Activated CD8-positive, alpha-beta T cell treated with anti-CD3 and anti-CD28 coated beads, Interleukin-2, amount 10 ng/mL, durations not matched to agents 7 days and 5 days (primary cell): ENCODE measurements at places on chromosomes 3 and 15.

- peak; percentile 47 for DNase-seq
Observed at GRCh38 chr3:115040673-115041286, 106.3 kb downstream of the ZBTB20 start.

- no peak for DNase-seq
Observed at GRCh38 chr3:26438325-26438940, 184.1 kb upstream of the LRRC3B start.

- no peak for DNase-seq
Observed at GRCh38 chr15:77053709-77054108, 17.2 kb downstream of the TSPAN3 start.

DNA sequence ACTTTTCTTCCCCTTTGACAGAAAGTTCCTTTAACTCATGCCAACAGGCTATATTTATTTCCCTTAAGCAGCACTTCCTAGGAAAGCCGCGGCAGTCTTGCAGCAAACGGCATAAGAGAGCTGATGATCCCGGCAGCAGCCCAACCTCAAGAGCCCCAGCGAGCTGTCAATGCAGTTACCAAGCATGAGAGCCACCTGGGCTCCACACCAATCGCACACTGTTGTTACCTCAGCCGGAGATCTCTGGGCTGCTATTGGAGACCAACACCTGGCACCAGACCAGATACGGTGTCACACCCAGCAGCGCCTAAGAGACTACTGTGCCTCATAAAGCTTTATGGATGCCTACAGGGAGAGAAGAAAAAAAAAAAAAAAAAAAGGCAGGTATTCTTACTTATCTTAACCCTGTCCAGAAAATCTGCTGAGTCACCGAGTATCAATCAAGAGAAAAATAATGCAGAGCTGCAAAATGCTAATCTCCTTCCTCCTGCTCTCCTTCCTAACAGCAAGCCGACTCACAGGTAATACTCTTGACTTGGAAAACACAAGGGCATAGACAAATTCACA, 11.7 kb downstream of the ABCC5 start:
- no peak for DNase-seq

GRCh38 chr3:104908761-104909160, 457.9 kb upstream of the ALCAM start:
- DNase-seq = no peak

DNA sequence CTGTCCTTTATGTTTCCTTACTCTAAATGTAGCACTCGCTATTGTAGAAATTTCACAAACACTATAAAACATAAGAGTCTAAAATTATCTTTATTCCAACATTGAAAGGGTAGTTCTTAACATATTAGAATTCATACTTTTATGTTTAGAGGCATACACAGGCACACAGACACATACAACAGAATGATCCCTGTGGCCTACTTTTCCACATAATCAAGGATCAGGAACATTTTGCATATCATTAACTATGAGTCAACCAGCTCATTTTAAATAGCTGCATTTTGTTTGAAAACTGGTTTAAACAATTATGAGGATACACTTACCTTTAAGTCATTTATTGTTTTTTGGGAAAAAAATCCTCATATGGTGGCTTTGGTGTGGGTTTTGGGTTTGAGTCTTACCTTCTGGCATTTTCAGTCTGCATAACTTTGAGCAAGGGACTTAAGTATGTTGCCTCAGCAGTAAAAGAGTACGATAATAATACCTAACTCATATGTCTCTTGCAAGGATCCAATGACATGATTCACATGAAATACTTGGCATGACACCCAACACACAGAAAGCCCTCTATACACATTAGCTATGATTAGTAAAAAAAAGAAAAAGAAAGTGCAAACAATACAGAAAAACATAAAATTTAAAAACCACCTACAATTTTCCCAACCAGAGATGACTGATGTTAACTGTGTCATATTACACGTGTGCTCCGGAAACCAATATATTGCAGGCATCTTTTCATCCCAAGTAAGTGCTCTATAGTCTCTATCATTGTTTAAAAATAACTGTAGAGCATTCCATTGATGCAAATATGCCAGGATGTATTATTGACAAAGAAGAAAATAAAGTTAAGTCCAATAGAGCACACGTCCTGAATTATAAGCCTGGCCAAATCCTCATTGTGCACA, 213.1 kb upstream of the ADAMTS9 start:
- DNase-seq = no peak

DNA sequence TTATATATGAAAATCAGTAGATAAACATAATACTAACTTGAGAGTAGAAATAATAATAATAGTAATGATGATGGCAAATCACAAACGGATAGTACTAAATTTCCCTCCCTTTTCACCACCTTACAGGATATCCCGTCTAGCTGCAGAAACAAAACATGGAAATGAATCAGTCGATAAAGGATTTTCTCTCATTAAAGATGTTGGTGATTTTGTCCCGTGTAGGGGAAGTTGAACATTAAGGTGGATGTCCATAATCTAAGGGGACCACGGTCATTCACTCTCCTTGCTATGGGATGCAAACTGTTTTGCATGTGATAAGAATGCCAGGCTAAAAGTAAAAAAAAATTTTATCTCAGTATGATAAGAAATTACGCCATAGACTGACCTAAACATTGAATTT, 1027.7 kb upstream of the NR2F2 start:
- DNase-seq = no peak

DNA sequence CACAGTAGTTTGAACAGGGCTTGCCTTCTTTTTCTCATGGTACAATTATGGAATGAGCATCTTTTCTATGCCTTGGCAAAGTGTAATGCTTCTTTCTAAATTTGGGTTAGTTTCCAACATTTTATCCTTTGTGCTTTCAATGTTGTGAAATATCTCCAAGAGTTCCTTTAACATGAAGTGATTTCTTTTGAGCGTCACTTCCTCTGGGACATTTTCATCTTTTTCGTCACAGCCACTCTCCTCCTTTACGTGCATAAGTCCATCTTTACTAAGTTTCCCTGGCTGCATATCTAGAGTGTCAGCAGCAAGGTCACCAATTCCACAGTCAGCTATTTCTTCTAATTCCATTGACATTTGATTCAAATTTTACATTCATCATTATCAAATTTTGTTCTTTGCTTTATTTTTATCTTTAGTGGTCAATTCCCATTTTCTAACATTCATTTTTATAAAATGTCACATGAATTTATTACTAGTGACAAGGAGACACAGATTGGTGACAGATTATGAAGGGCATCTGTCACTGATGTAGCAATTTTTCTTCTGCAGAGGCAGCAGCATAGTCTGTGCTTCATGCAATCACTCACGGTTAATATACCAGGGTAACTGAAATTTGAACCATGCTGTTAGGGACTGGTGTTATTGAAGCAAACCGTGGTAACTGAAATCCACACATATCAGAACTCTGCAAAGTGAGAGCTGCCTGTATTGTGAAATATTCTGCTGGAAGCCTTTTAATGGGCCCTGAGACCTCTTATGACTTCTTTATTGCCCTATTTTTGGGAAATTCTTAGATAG, 126.5 kb upstream of the THBS1 start:
- no peak for DNase-seq
